ENCODE measurements at places on chromosomes 6 and 20. TPM values are rescaled to one million over a fixed set of nuclear protein-coding genes. Genes with fewer than 3 reads are reported as not detected.

The RIMS1 gene
- total RNA-seq, result 0.16 TPM

The MUC22 gene
- not detected for total RNA-seq

The NMBR gene
- total RNA-seq, result not detected

The CCDC28A gene
- 18.3 TPM for total RNA-seq

The CRISP3 gene
- total RNA-seq, result not detected

The OSTM1 gene
- 20.0 TPM for total RNA-seq

The SASH1 gene
- 65.3 TPM for total RNA-seq

The ZNF76 gene
- total RNA-seq, result 18.3 TPM

The CAGE1 gene
- under 0.01 TPM for total RNA-seq

The RAD21L1 gene
- under 0.01 TPM for total RNA-seq

The PSORS1C1 gene
- 2.8 TPM for total RNA-seq

The MAP1LC3A gene
- 16.3 TPM for total RNA-seq

The OPRL1 gene
- total RNA-seq, result 2.2 TPM

The CST2 gene
- total RNA-seq, result not detected

The LRRC73 gene
- total RNA-seq, result 0.60 TPM

The UNC5CL gene
- under 0.01 TPM for total RNA-seq

The PI16 gene
- total RNA-seq, result 4.7 TPM

The LRRC1 gene
- total RNA-seq, result 4.3 TPM

The CST5 gene
- total RNA-seq, result not detected

The MYO6 gene
- total RNA-seq, result 10.8 TPM

The SPEF1 gene
- total RNA-seq, result 0.26 TPM

The EFCAB8 gene
- total RNA-seq, result under 0.01 TPM

The APMAP gene
- total RNA-seq, result 96.0 TPM

The SRSF12 gene
- total RNA-seq, result not detected

The ZSCAN23 gene
- total RNA-seq, result 6.1 TPM

The VTA1 gene
- 27.6 TPM for total RNA-seq

The CCND3 gene
- 14.8 TPM for total RNA-seq

The ID4 gene
- 14.2 TPM for total RNA-seq

The ARG1 gene
- total RNA-seq, result not detected

The SALL4 gene
- total RNA-seq, result under 0.01 TPM

The GMPR gene
- total RNA-seq, result 4.4 TPM
